ENCODE measurements at places on chromosomes 16 and 17. TPM values are rescaled to one million over a fixed set of nuclear protein-coding genes. Genes with fewer than 3 reads are reported as not detected.

ZPBP2 gene
- total RNA-seq = not detected

UTS2R gene
- not detected for total RNA-seq

PRAC2 gene
- total RNA-seq = not detected

ALOX15 gene
- total RNA-seq = not detected

COX11 gene
- 54.8 TPM for total RNA-seq

CMTM3 gene
- total RNA-seq = 107 TPM

KRT39 gene
- total RNA-seq = not detected

DNA sequence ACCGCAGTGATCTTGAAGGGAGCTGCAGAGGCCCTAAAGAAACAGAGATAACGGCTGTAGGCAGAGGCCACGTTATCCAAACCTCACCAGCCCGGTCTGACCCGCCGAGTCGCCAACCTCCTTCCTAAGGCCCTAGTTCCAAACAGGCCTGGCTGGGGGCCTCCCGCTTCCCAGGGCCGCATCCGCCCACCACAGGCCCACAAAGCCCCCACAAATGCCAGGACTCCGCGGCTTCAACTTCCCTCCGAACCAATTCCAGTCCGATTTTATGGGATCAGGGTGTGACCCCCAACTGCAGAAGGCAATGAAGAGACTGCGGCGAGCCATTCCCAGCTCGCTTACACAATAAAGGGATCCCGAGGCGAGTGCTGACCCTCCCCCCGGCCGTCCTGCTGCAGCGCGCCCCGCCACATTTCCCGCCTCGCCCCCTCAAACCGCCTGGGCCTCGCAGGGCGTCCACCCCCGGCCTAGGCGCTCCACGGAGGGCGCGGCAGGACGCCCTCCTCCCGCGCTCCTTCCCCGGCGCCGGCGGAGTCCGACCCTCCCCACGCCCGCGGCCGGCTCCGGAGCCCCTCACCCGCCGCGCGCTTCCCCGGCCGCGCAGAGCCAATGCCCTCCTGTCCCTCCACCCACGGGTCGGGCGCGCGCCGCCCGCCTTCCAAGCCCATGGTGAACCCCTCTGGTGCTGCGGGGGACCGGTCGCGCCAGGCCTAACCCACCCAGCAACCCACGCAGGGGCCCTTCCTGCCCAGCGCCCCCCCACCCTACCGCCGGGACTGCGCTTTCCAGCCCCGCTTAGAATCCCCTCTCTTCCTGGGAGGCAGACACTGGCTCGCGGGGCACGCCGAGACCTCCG, 926 bp downstream of the MYH10 start:
- H3K36me3 ChIP-seq = no peaks in the 10 kb centered on the region
- H3K27me3 ChIP-seq = peaks cover 64% of the 10 kb centered on the region
- no peak overlapping the region for H3K27ac ChIP-seq
- H3K4me1 ChIP-seq = peaks cover 12% of the 10 kb centered on the region

- peak; percentile 61 for DNase-seq
- H3K4me3 ChIP-seq = peak overlapping the region; percentile 99
- H3K4me1 ChIP-seq = peaks cover 48% of the 10 kb centered on the region
- peak overlapping the region; percentile 98 for H3K27ac ChIP-seq
- peaks cover 66% of the 10 kb centered on the region for H3K36me3 ChIP-seq
Measured at GRCh38 chr17:35243561-35244340, 879 bp downstream of the SLFN5 start.

DNA sequence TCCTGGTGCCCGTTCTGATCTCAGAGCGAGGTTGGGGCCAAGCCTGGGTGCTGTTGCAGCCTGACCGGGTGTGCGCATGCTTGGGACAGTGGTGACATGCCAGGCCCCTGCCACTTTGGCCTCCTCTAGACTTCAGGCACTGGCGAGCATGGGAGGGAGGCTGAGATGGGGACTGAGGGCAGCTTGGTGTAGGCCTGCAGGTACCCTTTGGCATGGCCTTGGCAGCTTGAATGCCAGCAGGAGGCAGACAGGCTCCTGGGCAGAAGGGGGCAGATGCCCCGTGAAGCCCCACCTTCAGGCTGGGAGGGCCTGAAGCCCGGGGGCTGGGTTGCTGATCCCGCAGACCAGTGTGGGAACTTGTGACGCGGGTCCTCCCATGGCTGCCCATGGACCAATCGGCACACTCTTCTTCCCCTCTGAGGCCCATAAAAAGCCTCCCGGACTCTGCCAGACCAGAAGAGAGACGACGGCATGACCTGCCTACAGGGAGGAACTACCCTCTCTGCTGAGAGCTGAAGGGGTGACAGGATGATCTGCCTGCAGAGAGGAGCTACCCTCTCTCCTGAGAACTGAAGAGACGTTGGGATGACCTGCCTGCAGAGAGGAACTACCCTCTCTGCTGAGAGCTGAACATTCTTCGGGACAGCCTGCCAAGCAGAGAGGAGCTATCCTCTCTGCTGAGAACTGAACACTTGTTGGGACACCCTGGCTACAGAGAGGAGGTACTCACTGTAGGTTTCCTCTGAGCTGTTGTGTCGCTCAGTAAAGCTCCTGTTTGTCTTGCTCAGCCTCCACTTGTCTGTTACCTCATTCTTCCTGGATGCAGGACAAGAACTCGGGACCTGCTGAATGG, 17.5 kb downstream of the RHOT1 start:
- peaks cover 3% of the 10 kb centered on the region for H3K4me1 ChIP-seq
- peaks cover 20% of the 10 kb centered on the region for H3K36me3 ChIP-seq

DNA sequence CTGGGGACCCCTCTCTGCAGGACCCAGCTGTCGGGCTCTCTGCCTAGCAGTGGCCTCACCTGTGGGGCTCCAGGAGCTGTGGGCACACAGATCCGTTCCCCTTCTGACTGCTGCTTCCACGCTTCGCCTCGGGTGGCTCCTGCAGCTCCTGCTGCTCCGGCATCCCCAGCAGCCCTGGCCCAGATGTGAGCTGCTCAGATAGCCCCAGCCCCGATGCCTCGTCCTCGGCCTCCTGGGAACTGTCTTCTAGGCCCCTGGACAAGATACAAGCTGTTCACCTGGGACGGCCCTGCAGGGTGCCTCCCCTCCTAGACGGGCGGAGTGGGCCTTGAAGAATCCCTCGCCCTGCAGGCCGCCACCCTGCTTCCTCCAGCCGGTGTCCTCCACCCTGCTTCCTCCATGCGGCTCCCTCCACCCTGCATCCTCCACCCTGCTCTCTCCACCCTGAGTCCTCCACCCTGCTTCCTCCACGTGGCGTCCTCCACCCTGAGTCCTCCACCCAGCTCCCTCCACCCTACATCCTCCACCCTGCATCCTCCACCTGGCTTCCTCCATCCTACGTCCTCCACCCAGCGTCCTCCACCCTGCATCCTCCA, 11.0 kb downstream of the EMC6 start:
- H3K27ac ChIP-seq = no peak overlapping the region
- DNase-seq = no peak
- H3K4me1 ChIP-seq = peaks cover 6% of the 10 kb centered on the region
- H3K36me3 ChIP-seq = no peaks in the 10 kb centered on the region
- H3K4me3 ChIP-seq = no peak overlapping the region

GRCh38 chr16:64416216-64417005, 705.5 kb downstream of the CDH11 start:
- H3K4me1 ChIP-seq = no peaks in the 10 kb centered on the region
- H3K36me3 ChIP-seq = no peaks in the 10 kb centered on the region
- no peak for DNase-seq
- no peak overlapping the region for H3K4me3 ChIP-seq
- no peak overlapping the region for H3K27ac ChIP-seq
- no peaks in the 10 kb centered on the region for H3K27me3 ChIP-seq

DNA sequence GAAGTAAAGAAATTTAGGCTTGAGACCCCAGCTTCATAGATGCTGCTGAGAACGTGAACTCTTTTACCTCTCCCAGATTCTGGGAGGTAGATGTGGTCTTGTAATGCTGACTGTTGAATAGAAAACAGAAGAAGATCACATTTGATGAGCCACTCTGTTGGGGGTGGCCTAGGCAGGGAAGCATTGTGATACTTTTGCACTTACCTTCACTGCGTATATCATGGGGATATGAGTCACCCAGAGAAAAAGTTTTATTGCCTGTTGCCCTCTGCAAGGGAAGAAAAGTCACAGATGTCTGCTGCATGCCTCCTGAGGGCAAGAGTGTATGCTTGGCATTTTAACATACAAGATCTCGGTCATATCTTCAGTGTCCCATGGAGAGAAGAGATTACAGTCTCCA, 365.4 kb downstream of the SNX29 start:
- no peaks in the 10 kb centered on the region for H3K4me1 ChIP-seq
- H3K4me3 ChIP-seq = no peak overlapping the region
- H3K27ac ChIP-seq = no peak overlapping the region
- H3K36me3 ChIP-seq = no peaks in the 10 kb centered on the region

DNA sequence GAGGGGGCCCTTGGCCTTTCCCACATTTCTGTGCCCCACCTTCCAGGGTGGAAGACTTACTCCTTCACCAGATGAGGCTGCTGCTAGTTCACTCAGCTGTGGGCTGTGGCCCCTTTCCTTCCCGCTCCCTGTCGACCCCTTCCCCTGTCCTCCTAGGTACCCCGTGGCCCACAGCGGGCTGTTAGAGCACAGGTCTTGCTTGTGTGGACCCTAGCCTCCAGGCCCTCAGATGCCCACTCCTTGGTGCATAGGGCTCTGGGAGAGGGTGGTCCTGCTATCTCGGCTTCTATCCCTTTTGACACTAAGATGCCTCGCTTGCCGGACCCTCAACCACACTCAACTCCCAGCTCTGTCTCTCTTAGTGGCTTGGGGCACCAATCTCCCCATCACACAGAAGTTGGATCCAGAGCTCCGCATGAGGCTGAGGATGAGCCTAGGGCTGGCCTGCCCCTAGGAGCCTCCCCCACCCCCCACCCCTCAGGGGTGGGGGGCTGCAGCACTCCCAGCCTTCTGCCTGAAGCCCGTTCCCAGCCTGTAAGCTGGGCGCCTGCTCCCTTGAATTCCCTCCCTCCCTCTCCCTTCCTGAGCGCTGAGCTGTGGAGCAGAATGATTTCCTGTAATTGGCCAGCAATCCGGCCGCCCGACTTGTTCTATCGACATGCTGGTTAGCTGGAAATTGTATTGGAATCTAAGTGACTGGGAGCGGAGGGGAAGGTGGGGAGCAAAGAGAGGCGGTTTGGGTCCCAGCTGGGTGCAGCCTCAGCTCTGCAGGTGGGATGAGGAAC, 30.9 kb downstream of the DCAKD start:
- DNase-seq = no peak
- no peak overlapping the region for H3K4me3 ChIP-seq
- H3K27me3 ChIP-seq = peaks cover 36% of the 10 kb centered on the region
